Placental pericyte (primary cell): ENCODE measurements at places on chromosomes 3 and 15. TPM values are rescaled to one million over a fixed set of nuclear protein-coding genes. Genes with fewer than 3 reads are reported as not detected.

CADPS gene
- total RNA-seq: 6.3 and 17.3 TPM in 2 replicates

ISG20 gene
- 2.6 and 5.0 TPM in 2 replicates for total RNA-seq

TXNRD3 gene
- 5.3 and 11.2 TPM in 2 replicates for total RNA-seq

DPPA4 gene
- not detected in 2 replicates for total RNA-seq

DENND6A gene
- 11.6 and 25.9 TPM in 2 replicates for total RNA-seq

AAGAB gene
- 42.8 and 61.7 TPM in 2 replicates for total RNA-seq

TRH gene
- total RNA-seq: not detected in 2 replicates

TMEM212 gene
- total RNA-seq: not detected in 2 replicates

ZPLD1 gene
- 0.14 and 0.22 TPM in 2 replicates for total RNA-seq

DPPA2 gene
- total RNA-seq: not detected in 2 replicates

ST8SIA2 gene
- not detected in 2 replicates for total RNA-seq

PXK gene
- total RNA-seq: 23.9 and 52.7 TPM in 2 replicates

MED12L gene
- under 0.01 and 0.43 TPM in 2 replicates for total RNA-seq

RTP1 gene
- total RNA-seq: not detected in 2 replicates

ANKDD1A gene
- 3.5 and 7.0 TPM in 2 replicates for total RNA-seq

KCNAB1 gene
- total RNA-seq: not detected in 2 replicates

STAC gene
- 0.14 and 0.44 TPM in 2 replicates for total RNA-seq

NMNAT3 gene
- under 0.01 and 0.43 TPM in 2 replicates for total RNA-seq

KBTBD12 gene
- not detected in 2 replicates for total RNA-seq

TAGLN3 gene
- 0.14 TPM in 1 of 2 replicates, not detected in the other for total RNA-seq

ANKUB1 gene
- total RNA-seq: not detected in 2 replicates

AQP9 gene
- under 0.01 and 0.14 TPM in 2 replicates for total RNA-seq

CCNB2 gene
- total RNA-seq: 4.6 and 48.0 TPM in 2 replicates

THRB gene
- total RNA-seq: 0.66 and 2.3 TPM in 2 replicates

TGM5 gene
- total RNA-seq: not detected in 2 replicates

C3orf20 gene
- total RNA-seq: under 0.01 and 0.22 TPM in 2 replicates

TRPC1 gene
- 12.5 and 27.2 TPM in 2 replicates for total RNA-seq

SLC6A1 gene
- not detected in 2 replicates for total RNA-seq

UACA gene
- total RNA-seq: 104 and 382 TPM in 2 replicates

SLC9C1 gene
- not detected in 2 replicates for total RNA-seq

TICRR gene
- total RNA-seq: 0.44 and 13.0 TPM in 2 replicates

CATSPER2 gene
- 0.72 and 1.5 TPM in 2 replicates for total RNA-seq

ARF4 gene
- total RNA-seq: 374 and 428 TPM in 2 replicates

GUCA1C gene
- not detected in 2 replicates for total RNA-seq

SLC4A7 gene
- total RNA-seq: 52.7 and 177 TPM in 2 replicates

QTRT2 gene
- 20.1 and 29.1 TPM in 2 replicates for total RNA-seq

SOX2 gene
- not detected in 2 replicates for total RNA-seq

KNL1 gene
- 1.1 and 63.7 TPM in 2 replicates for total RNA-seq

KLHL6 gene
- under 0.01 TPM in 1 of 2 replicates, not detected in the other for total RNA-seq

NRG4 gene
- not detected in 2 replicates for total RNA-seq

SNRPA1 gene
- 10.3 and 30.8 TPM in 2 replicates for total RNA-seq

FBXW12 gene
- total RNA-seq: not detected in 2 replicates

B3GNT5 gene
- 1.9 and 2.0 TPM in 2 replicates for total RNA-seq

FANCD2 gene
- total RNA-seq: 1.8 and 43.8 TPM in 2 replicates
